ENCODE measurements at places on chromosomes 5 and 9.

DNA sequence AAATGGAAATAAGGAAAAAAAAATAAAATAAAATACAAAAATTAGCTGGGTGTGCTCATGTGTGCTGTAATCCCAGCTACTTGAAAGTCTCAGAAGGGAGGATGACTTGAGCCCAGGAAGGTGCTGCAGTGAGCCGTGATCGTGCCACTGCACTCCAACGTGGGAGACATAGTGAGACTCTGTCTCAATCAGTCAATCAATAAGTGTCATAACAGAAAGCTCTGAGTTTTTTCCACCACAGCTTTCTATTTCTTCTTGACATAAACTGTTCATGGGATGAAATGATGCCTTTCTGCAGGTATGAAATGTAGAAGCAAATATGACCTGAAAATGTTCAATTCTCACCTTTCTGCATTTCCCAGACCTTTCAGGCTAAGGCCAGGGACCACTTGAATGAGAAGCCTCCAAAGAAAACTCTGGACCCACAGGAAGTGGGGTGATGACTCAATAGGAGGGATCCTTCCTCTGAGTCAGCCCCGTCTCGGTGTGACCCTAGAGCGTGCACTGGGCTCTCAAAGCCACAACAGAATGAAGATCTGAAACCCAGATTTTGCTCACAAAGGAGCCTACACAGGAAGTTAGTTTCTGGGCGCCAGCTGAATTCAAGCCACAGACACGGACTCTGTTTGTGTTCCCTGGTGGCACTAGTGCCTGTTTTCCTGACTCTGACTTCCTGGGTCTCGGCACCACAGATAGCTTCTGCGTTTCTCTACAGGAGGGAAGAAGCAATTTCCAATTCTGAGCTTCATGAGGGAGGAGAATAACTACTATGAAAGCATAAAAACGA is 62.0 kb downstream of the ANKH start:
- DNase-seq: peak; percentile 95

GRCh38 chr5:109695005-109695926 is 5.5 kb downstream of the MAN2A1 start:
- DNase-seq: no peak

DNA sequence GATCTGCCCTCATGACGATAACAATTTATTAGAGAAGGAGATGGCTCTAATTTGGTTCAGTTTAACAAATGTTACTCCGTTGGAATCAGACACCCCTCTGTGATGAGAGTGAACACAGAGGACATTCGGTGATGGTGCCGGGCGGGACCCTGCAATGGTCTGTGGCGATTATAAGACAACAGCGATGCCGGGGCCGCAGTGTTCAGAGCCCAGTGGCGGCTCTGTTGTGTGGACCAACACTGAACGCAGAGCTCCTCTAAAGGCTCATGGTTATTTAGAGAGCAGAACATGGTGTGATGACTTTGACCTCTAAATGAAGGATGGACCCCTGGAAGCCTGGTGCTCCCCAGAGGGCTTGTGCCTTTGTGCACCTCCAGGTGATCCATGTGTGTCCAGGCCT is 21.2 kb downstream of the UBE2QL1 start:
- DNase-seq: no peak

DNA sequence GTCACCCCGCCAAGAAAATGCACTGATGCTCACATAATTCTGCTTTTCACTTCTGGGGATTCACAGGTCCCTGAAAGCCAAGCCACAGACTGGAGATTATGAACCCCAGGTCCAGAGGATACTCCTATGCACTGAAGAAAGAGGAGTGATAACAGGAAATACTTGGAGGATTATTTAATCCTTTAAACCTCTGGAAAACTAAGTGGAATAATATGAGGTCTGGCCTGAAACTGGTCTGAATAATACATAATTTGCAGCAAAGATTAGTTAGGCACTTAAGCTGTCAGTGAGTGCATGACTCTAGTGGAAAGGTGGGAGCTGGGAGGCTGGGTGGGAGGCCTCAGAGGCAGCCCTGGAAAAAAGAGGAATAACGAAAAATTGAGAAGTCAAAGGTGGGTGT is 45.7 kb downstream of the MARCHF3 start:
- DNase-seq: no peak

DNA sequence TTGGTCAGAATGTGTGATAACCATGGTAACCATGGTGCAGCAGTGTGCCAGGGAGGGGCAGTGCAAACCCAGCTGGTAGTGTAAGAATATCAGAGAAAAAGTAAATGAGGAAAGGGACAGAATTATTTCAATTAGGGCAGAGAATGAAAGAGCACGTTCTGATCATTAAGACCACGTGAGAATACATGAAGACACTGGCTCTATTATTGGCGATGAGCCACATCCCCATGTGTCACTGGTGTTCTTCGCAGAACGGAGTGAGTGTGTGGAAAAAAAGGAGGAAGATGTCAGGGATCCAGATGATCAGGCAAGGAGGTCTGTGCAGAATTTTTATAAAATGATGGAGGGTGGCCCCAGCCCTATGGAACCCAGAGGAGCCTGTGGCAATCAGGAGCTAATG is 315.5 kb downstream of the SEMA5A start:
- no peak for DNase-seq

DNA sequence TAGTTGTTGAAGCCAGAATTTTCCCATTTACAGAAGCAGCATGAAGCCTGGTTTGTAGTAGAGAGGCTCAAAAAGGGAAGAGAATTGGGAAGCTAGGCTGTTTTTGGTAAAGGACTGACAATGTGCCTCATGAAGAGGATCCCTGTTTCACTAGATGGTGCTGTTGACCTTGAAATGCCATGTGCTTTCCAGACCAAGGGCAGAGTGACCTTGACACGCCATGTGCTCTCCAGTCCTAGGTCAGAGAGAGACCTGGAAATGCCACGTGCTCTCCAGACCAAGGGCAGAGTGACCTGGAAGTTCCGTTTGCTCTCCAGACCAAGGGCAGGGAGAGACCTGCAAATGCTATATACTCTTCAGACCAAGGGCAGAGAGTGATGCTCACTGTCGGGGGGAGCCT is 32.0 kb downstream of the UNC13B start:
- no peak for DNase-seq

DNA sequence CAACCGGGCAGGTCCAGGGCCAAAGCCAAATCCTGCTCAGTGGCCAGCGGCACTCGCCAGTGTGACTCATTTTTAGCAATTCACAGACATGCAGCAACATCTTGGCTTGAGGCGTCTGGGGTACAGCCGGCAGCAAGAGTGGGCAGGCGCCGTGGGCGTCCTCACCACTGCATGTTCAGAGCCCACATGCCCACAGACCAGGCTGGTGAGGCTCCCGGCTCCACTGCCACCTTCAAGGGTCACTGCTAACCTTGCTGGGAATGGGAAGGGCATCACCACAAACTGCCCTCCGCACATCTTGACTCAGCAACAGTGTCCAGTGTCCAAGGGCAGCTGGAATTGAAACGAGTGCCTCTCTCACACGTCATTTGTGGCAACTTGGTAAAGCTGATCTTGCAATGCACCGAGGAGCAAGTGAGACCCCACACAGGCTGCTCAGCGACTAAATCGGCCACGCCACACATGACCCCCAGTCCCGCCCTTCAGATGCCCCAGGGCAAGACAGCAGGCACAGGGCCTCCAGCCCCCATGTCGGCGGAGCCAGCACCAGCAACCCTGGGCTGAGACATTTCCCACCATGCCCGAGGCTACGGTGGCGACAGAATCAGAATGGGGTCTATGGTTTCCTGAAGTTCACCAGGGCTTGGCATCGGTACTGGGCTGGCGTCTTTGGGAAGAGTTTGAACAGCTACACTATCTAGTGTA is 140.3 kb downstream of the ROR2 start:
- no peak for DNase-seq

DNA sequence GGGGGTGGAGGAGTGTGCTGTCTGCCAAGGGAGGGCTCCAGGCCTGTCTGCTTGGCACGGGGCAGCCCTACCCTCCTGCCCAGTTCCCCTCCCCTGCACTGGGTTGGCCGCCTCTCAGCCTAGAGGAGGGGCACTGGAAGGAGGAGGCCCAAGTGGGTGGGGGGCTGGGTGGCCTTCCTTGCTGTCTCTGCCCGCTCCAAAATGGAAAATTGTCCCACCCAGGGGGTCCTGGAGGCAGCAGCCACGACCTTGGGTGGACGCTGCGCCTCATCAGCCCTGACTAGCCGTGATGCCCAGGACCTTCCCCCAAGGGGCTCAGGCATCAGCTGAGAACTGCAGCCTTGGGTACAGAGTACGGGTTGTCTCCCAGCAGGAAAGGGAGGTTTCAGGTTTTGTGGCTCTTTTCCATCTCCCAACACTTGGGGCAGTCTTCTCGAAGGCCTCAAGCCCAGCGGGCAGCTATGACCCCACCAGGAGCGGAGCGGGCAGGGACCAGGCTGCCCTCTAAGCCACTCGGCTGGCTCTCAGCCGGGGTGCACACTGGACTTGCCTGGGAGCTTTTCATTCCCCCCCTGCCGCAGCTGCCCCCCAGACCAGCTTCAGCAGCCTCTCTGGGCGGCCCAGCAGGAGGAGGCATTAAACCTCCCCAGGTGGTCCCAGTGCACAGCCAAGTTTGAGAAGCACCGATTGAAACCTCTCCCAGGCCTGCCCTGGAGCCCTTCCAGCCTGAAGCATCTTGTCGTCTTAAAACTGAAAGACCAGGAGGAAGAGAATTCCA is 20.6 kb downstream of the NTNG2 start:
- DNase-seq: no peak

- DNase-seq: no peak
Measured at GRCh38 chr9:134128727-134129679, 6.9 kb upstream of the WDR5 start.

- no peak for DNase-seq
Measured at GRCh38 chr5:141382469-141383294, at the start of gene PCDHGA7. PCDHGA7 (plus strand) TSS chr5:141382742; CDS start chr5:141382900, 158 bp downstream.

- no peak for DNase-seq
Measured at GRCh38 chr9:81519816-81520495, 169.4 kb downstream of the TLE1 start.

GRCh38 chr9:88766778-88767503 is 224.3 kb upstream of the S1PR3 start:
- DNase-seq: no peak

GRCh38 chr9:75106857-75107256 is 18.5 kb downstream of the OSTF1 start:
- DNase-seq: no peak

DNA sequence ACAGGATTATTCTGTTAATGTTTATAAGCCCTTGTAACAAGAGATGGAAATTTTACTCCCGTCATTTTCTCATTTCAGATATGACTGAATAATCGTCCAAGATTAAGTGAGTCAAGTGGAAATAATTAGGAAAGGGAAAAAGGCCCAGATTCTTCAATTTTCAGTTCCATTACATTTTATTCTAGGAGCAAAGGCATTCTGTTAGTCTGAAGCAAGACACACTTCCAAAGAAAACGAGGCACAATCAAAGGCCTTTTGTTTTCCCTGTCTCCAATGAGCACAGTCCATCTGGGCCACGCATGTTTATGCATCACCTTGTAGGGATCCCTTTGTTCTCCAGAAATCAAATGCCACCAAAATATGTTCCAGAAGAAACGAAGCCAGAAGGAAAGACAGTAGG is 382.9 kb upstream of the RFX3 start:
- DNase-seq: no peak
